Activated CD4-positive, alpha-beta T cell treated with anti-CD3 and anti-CD28 coated beads for 24 hours (primary cell): ENCODE measurements at places on chromosomes 2 and 18.

GRCh38 chr18:57864615-57865121 lies 61.6 kb upstream of the ATP8B1 start:
- no peak for DNase-seq

DNA sequence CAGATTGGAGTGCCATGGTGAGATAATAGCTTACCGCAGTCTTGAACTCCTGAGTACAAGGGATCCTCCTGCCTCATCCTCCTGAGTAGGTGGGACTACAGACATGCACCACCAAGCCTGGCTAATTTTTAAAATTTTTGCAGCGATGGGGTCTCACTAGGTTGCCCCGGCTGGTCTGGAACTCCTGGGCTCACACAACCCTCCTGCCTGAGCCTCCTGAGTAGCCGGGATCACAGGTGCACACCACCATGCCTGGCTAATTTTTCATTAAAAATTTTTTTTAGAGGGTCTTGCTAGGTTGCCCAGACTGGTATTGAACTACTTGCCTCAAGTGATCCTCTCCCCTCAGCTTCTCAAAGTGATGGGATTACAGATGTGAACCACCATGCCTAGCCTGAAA lies 27.8 kb downstream of the RAB31 start:
- DNase-seq, result no peak

GRCh38 chr2:209872675-209873074 lies 101.0 kb downstream of the UNC80 start:
- no peak for DNase-seq

- no peak for DNase-seq
Measured at GRCh38 chr2:3488855-3489763, 30.2 kb downstream of the ADI1 start.

DNA sequence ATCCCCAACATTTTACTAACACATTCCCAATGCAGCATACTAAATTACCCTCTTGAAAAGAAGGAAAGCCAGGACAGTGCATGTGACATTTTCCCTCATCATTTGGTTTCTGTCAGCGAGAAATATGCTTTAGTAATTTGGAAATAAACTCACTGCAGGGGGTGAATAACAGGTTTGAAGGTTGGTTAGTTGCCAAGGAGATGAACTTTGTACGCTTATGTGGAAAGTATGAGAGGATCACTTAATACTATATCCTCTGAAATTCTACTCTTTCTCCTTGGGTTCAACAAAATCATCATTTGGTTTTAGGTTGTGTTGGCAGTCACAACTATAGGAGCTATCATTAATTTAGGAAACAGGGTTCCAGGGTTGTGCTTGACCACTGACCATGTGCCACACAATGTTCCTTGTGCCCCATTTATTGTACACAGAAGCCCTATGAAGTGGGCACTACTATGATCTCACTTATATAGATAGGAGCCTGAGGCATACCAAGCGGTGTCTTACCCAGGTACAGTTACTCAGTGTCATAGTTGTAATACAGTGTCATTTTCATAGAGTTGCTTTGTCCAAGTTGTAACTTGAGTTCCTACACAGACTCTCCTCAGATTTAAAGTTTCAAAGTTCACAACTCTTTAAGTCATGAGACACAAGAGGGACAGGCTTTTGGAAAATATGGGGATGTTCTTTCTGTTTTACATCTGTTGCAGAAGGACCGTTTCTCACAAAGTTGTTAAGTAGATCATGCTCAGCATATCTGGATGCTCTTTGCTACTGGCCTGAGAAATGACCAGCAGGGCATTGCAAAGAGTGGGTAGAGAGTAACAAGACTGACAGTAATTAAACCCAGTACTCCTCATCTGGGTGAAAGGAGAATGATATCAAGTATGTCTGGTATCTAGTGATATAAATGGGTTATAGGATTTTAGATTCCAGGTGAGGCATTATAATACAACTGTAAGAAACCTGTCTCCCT lies 91.8 kb downstream of the MAP4K4 start:
- no peak for DNase-seq

DNA sequence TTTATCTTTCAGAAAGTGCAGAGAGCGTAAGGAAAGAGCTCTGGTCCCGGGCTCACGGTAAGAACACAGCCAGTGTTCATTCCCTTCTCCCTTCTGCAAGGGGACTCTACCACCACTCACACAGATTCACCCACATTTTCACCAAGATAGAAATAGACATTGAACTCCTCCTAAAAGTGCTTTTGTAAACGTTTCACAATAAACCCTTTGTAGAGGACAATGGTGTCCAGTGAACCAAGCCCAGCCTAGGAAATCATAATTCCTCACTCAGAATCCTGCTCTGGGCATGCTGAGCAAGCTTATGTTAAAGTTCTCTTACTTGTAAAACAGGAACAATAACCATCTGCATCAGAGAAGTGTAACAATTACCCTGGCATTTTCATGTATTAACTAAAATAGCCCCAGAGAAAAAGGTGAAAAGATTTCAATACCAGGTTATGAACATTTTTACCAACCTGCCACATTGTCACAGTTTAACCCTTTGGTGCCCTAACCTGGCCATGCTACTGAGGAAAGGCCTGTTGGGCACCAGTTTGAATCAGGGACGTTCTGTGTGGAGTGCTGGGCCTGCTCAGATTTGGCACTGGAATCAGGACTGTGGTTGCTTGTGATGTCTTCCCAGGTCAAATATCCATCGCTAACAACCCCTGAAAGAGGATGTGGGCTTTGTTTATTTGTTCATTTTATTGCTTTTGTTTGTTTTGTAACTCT lies 22.5 kb upstream of the NDUFV2 start:
- DNase-seq, result no peak

- DNase-seq, result no peak
Measured at GRCh38 chr18:80009661-80010550, 21.5 kb upstream of the TXNL4A start.

DNA sequence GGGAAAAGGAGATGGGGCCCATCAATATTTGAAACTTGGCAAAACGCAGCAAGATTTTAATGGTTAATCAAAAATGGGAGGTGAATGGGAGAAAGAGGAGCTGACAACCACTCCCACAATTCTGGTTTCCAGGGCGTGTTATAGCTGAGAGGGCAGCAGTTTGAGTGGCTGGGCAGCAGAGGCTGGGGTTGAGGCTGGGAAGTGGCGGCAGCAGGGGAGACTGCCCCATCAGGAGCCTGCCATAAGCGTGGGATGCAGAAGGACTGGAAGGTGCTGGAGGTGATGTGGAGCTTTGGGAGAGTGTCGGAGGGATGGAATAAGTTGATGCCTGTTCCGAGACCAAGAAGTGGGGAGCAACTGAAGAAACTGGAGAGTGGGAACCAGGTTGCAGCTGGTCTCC lies 48.9 kb upstream of the SH3RF3 start:
- DNase-seq, result no peak

GRCh38 chr2:159145745-159146354 lies 140.7 kb downstream of the WDSUB1 start:
- DNase-seq, result no peak

- no peak for DNase-seq
Measured at GRCh38 chr2:197986977-197987376, 182.6 kb downstream of the PLCL1 start.

GRCh38 chr2:105142239-105142638 lies 99.3 kb upstream of the GPR45 start:
- no peak for DNase-seq

GRCh38 chr2:86281066-86281700 lies 56.2 kb downstream of the REEP1 start:
- no peak for DNase-seq

- no peak for DNase-seq
Measured at GRCh38 chr18:47166294-47166693, 9.9 kb downstream of the IER3IP1 start.

DNA sequence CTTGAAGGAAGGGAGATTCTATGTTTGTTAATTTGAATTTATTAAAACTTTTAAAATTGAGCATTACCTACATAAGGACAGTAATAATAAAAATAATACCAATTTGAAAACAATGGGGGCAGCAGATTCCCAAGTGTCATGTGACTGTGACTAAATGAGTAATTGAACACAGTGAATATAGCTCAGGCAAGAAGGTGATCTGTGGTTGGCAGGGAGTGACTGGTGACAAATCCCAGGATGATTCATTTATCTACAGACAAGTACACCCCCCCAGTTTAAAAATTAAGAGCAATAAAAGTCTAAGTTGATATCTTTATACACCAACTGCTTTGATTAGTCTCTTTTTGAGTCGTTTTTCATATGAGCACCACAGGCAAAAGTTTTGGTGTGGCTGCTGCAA lies 299.5 kb downstream of the ARHGAP15 start:
- DNase-seq, result no peak

DNA sequence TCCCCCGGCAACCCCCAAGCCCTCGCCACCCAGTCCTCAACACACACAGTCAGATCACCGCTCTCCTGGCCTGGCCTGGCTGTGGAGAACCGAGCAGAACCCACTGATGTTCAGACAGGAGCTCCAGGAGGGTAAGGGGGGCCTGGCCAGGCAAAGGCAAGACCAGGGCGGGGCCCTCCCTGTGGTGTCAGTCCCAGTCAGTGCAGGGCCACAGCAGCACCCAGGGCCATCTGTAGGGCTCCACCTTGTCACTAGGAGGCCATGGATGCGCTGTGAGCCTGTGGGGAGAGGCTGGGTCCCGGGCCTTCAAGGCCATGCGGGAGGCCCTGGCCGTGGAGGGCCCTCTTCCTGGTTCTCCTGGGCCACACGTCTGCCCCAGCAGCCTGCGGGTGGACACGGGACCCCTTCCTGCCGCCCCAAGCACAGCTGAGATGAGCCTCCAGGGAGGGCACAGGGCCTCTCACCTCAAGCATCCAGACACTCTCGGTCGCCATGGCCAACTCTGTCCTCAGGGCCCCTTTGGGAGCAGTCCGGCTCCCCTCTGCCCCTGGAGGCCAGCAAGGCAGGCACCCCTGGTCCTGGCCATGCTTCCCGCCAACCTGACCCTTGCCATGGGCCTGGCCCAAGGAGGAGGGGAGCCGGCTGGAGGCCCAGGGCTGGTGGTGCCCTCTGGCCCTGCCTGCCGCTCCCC lies 2.0 kb downstream of the ANO7 start:
- DNase-seq, result no peak

- no peak for DNase-seq
Measured at GRCh38 chr2:10239561-10239967, 63.1 kb upstream of the HPCAL1 start.
